MCF 10A (cell line): ENCODE measurements at places on chromosomes 7 and 10. TPM values are rescaled to one million over a fixed set of nuclear protein-coding genes. Genes with fewer than 3 reads are reported as not detected.

DNA sequence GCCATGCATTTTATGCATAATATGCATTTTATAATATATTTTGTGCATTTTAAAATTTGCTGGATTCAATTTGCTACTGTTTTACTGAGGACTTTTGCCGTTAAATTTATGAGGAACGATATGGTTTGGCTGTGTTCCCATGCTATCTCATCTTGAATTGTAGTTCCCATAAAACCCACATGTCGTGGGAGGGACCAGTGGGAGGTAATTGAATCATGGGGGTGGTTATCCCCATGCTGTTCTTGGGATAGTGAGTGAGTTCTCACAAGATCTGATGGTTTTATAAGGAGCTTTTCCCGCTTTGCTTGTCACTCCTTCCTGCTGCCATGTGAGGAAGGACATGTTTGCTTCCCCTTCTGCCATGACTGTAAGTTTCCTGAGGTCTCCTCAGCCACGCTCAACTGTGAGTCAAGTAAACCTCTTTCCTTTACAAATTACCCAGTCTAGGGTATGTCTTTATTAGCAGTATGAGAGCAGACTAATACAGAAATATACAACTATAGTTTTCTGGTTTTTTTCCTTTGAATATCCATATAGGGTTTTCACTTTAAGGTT, 201.4 kb upstream of the SH2B2 start:
- no peak overlapping the region for H3K4me3 ChIP-seq
- H3K27me3 ChIP-seq: no peaks in the 10 kb centered on the region
- no peak for DNase-seq

CLRN3 gene
- not detected in 2 replicates for total RNA-seq

DNAJB12 gene
- 64.7 and 68.1 TPM in 2 replicates for total RNA-seq

METTL27 gene
- total RNA-seq: 4.4 and 7.3 TPM in 2 replicates

SYT15 gene
- 0.79 and 0.84 TPM in 2 replicates for total RNA-seq

ZNF503 gene
- total RNA-seq: 7.3 and 8.1 TPM in 2 replicates
